ENCODE measurements at places on chromosomes 5 and 9.

DNA sequence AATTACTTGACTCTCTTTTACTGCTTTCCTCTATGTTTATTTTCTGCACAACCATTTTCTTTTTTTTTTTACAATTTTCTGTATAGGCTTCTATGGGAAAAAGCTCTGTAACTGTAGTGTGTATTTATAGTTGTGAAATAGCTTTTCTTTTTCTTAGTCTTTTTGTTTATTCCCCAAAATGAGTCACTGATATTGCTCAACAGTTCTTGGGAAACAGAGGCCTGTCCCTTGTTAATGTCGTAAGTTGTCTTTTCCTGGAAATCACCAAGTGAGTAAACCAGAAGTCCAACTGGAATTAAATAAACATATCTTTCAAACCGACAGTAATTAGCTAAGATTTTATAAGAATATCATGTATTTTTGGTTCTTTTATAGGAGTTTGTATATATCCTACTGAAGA is 325.1 kb upstream of the PRR16 start:
- DNase-seq = no peak

- peak; percentile 8 for DNase-seq
Measured at GRCh38 chr9:18747595-18747994, 273.6 kb downstream of the ADAMTSL1 start.

GRCh38 chr5:37792975-37793631 is 46.7 kb downstream of the GDNF start:
- no peak for DNase-seq

DNA sequence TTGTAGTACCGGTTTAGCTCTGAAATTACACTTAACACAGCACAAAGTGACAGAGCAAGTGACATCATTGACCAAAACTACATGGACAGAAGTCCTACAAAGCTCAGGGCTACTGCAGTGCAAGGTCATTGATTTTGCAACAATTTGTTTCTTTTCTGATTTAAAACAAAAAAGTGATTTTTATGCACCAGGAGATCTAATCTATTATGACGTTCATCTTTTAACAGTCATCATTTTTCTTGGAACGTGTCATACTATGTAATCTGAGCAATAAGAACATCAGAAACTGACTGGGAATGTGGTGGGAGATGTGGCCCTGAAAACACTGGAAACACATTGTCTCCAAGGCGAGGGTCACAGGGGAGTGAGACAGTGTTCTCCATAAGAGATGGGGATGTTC is 17.4 kb upstream of the ZFAND5 start:
- no peak for DNase-seq

DNA sequence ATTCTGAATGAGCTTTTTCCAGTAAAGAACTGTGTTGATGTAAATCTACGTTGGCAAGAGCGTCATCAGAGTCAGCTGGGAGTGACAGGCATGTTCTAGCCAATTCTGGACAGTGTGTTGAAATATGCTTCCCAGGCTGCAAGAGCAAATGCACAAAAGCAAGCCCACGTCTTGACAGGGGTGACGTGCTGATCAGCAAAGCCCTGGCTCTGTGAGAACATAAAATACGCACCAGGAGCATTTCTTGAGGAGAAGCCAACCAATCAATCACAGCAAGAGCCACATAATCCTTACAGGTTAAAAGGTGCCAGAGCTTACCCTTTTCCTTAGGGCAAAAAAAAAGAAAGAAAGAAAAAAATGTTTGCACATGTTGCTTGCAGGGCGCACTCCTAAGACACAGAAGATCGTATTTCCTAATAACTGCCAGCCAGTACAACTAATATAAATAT is 148.1 kb downstream of the PDE4D start:
- DNase-seq = peak; percentile 67

- DNase-seq = no peak
Measured at GRCh38 chr5:135071311-135071710, 37.3 kb upstream of the PITX1 start.

DNA sequence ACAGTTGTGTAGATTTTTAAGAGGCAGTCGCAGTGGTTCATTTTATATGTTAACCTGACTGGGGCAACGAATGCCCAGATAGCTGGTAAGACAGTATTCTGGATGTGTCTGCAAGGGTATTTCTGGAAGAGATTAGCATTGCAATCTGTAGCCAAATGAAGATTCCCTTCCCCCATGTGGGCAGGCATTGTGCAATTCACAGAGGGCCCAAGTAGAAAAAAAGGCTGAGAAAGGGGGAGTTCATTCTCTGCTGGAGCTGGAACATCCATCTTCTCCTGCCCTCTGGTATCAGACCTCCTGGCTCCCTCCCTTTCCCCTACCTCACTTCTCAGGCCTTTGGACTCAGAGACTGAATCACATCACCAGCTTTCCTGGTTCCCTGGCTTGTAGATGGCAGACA is 70.6 kb downstream of the TENT4A start:
- no peak for DNase-seq

Data from posterior cingulate gyrus (tissue), 11 donors.